Brain microvascular endothelial cell (primary cell): ENCODE measurements at places on chromosomes 5 and 9.

DNA sequence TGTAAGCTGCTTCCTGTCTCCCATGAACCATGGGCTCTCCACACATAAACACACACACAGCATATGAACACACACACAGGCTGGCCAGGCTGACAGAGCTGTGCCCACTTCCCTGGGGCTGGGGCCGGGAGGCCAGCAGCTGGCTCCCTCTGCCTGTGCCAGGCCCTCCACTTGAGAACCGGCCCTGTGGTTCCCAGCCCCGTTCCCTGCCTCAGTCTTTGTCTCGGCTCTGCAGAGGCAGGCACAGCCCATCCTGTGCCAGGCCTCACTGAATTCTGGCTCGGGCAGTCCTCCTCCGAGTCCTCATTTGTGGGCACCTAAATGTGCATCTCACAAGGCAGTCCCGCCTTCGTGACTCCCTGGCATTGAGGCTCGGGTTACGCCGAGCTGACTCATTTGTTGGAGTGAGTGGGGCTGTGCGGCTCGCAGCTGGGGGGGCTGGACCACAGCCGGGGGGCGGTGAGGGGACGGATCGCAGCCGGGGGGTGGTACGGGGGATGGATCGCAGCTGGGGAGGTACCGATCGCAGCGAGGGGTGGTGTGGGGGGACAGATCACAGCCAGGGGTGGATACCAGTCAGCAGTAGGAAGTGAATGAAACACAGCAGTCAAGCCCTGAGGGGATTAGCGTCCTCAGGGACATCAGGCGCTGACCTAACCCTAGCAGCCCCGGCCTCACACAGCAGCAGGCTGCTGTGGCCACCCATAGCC is 72.3 kb downstream of the PSMB7 start:
- peak; percentile 85 for DNase-seq

DNA sequence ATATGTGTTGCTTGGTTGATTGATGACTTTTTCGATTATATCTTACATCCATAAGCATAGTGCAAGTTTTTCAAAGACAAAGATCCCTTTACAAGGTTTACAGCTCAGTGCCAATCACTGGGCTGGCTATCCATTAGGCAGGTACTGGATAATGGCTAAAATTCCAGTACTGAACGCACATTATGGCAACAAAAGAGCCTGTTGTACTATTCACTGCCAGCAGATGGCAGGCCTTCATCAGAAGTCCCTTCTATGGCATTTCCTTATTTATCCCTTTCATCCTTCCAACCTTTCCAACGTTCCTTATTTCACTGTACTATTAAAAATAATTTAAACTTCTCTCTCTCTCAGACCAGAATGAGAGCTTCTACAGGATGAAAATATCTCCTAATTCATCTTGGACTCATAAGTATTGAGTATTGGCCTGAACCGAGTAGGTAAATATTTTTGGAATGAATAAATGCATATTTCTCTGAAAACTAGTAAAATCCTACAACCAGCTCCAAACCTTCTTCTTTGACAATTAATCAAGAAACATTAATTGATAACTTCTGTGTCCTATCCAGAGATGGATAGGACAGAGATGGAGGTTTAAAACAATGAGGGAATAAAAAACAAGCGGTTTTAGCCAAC is 6.7 kb upstream of the WNT8A start:
- DNase-seq, result peak; percentile 74

DNA sequence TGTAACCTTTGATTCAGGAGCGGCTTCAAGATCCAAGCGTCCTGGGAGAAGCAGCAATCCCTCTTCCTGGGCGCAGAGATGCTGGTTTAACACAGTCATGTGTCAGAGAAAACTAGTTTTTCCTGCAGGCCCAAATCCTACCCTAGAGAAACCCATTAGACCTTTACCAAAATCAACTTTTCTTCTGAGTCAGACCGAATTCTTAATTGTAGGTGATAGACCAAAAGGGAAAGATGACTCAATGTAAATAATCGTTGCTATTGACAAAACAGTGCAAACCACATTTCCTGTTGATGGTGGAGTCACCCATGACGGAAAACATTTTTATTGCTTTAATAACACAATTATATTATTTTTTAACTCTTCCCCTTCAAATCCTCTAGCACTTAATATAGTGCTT is 40.1 kb downstream of the SLC1A1 start:
- DNase-seq, result no peak

GRCh38 chr5:67032921-67033664 is 163.5 kb downstream of the CD180 start:
- DNase-seq, result no peak

DNA sequence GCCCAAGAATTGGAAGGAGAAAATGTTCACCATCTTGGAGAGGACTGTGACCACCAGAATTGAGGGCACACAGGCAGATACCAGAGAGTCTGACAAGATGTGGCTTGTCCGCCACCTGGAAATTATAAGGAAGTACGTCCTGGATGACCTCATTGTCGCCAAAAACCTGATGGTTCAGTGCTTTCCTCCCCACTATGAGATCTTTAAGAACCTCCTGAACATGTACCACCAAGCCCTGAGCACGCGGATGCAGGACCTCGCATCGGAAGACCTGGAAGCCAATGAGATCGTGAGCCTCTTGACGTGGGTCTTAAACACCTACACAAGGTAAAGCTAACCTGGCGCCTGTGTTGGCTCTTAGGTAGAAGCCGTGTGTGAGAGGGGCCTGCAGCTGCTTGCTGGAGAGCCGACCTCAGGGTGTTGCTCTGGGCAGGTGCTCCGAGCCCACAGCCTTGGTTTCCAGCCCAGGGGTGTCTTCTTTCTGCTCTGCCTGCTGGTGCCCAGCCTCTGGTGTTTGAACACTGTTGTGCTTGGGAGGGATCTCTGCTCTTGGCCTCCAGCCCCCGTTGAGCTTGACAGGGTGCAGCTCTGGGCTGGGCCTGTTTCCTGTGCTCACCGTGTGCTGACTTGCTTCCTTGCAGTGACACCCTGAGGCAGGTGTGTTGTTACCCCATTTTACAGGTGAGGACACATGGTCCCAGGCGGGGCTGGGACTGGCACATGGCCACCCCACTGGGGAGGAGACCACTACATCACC is 10.9 kb downstream of the EXOC3 start:
- no peak for DNase-seq

DNA sequence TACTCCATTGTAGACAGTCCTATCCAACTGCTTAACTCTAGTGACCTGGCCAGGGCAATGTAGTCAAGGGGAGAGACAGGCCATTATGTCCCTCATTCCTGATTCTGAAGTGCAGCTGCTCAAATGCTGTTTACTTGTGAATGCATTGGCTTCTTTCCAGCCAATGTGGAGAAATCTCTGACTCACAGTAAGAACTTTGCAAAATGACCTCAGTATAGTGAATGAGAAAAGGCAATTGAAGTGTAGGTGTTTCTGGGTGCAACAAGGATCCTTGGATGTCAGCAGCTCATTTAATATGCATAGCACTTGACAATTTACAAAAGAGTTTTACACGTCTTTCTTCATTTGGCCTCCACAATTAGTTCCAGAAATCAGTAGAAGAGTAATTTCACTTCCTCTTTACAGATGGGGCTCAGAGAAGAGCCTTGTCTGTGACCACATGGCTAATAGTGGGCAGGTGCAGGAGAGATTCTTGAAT is 367.2 kb downstream of the OSTF1 start:
- peak; percentile 15 for DNase-seq

DNA sequence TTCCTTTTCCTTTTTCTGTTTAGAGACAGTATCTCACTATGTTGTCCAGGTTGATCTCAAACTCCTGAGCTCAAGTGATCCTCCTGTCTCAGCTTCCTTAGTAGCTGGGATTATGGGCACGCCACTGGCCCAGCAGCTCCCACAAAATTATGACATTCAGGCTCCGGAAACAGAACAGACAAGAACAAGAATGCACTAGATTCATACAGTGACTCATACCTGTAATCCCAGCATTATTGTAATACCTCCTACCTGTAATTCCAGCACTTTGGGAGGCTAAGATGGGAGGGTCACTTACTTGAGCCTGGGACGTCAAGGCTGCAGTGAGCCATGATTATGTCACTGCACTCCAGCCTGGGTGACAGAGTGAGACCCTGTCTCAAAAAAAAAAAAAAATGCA is 26.7 kb upstream of the B4GALT1 start:
- DNase-seq, result no peak

- no peak for DNase-seq
Observed at GRCh38 chr9:127509261-127509954, 58.1 kb downstream of the LRSAM1 start.

DNA sequence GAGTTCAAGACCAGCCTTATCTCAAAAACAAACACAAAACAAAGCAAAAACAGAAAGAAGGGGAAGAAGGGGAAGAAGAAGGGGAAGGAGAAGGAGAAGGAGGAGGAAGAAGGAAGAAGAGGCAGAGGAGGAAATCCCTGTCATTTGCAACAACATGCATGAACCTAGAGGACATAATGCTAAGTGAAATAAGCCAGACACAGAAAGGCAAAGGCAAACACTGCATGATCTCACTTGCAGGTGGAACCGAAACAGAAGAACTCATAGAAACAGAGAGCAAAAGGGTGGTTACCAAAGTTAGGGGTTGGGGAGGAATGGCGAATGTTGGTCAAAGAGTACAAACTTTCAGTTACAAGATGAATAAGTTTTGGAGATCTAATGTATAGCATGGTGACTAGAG is 135.4 kb downstream of the UGCG start:
- no peak for DNase-seq

DNA sequence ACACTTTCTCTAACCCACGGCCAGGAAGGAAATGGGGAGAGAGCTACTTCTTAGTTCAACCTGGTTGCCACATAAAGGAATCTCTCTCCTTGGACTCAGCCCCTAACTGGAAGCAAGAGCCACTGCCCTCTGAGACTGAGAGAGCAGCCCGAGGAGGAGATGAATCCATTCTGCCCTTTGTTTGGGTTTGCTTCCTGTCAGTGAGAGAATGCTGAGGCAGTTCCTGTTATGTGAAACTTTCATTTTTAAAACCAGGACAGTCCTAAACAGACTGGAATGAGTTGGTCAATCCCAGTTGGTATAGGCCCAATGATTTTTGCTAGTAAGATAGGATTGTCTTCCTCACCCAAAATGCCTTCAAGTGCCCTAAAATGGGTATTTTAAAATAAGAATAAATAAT is 205.1 kb downstream of the NTRK2 start:
- DNase-seq, result peak; percentile 3

DNA sequence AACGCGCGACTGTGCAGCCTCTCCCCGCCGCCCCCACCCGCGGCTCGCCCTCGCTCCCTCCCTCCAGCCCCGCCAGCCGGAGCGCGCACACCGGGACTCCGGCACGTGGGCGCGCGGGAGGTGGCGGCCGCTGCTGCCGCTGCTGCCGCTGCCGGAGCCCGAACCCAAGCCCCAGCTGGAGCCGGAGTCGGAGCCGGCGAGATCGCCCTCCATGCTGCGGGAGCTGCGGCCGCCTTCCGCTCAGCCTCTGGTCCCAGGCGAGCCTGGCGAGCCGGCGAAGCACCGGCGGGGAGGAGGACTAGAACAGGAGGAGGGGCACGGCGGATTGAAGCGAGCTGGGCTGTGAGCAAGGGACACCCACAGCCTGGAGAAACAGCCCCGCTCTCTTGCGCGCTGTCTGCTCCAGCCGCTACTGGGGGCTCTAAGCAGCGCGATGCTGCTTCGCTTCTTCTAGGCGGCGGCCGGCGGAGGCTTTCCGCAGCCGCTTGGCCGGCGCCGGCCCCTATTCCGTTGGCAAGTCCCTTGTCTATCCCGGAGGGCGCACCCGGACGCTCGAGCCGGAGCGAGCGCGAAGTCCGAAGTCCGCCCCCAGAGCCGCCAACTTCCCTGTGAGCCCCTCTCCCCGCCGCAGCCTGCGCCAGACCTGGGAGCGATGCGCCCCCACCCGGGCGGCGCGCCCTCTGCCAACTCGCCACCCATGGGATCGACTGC is 598.7 kb upstream of the SGCD start:
- peak; percentile 1 for DNase-seq

GRCh38 chr9:95080961-95081647 is 236.4 kb downstream of the FANCC start:
- no peak for DNase-seq

DNA sequence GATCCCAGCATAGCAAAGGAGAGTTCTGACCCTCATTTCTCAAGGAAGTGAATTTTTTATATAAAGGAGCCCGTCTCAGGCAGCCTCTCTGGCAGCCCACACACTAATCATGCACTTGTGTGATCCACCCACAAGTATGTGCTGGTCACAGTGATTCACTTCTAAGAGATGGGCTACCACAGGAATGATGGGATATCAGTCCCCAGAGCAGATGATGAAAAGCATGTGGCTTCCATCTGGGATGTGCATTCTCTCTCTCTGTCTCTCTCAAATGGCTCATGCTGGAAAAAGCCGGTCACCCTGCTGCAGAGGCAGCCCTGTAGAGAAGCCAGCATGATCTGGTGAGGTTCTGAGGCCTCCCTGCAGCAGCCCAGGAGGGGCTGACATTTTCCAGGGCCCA is 74.2 kb upstream of the ADCY2 start:
- DNase-seq, result no peak

GRCh38 chr9:99590410-99590809 is 231.3 kb upstream of the NR4A3 start:
- DNase-seq, result no peak

DNA sequence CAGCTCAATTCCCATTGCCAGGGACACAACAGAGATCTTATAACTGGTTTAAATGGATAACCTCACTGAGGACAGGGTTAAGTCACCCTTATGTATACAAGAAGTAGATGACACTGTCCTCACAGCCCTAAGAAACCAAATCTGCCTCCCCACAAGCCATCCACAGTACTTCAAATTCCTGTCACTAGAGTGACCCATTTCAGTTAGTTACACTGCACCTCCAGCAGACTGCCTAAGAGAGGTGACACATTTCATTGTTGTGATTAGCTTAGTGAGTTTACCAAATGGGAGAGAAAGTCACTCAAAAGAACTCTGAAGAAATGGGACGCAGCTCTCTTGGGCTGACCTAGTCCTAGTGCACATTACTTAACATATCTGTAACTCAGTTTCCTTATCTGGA is 53.6 kb upstream of the HTR1A start:
- no peak for DNase-seq

DNA sequence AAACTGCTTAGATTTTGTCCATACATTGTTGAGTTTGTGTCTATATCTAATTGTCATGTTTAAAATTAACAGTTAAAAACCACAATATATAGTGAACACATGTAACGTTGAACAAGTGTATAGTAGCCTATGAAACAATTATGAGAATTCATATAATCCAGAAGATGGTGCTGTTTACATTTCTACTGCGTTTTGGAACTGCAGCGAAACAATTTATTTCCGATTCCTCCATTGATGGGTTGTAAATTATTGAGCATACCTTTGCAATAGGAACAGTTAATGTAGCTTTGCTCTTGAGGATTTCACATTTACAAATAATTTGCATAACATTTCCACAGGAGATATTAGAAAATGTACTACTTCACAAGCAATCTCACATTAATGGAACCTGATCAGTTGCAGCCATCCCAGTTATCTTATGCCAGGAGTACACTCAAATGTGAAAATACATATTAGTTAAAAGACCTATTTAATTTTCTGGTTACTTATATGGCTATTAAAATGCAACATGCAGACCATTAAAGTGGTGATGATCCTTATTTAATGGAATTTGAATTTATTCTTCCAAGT is 411.8 kb downstream of the CDH10 start:
- DNase-seq, result no peak
